ENCODE measurements at places on chromosomes 1 and 21. TPM values are rescaled to one million over a fixed set of nuclear protein-coding genes. Genes with fewer than 3 reads are reported as not detected.

DNA sequence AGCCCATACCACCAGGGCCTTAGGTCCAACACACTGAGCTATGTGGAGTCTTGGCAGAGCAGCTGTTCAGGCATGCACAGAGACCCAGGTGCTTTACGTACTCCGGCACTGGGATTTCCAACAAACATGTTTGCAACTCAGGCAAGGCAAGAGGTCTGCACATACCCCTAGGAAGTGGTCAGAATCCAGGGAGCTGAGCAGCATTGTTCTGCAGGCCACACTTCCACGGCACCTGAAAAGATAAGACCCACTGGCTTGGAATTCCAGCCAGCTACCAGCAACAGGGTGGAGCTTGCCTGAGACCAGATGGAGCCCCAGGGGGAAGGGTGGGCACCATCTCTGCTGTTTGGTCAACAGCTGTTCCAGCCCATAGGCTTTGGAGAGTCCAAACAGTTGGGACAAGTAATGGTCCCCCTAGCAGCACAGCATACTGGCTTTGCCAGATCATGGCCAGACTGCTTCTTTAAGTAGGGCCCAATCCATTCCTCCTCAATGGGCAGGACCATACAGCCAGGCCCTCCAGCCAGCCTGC lies 51.7 kb upstream of the LRRC8B start:
- no peak for DNase-seq

- no peak for DNase-seq
These were observed 195.8 kb downstream of the TPR start for GRCh38 chr1:186179231-186179630.

- no peak for DNase-seq
These were observed 137.8 kb downstream of the LMX1A start for GRCh38 chr1:165218731-165219130.

DNA sequence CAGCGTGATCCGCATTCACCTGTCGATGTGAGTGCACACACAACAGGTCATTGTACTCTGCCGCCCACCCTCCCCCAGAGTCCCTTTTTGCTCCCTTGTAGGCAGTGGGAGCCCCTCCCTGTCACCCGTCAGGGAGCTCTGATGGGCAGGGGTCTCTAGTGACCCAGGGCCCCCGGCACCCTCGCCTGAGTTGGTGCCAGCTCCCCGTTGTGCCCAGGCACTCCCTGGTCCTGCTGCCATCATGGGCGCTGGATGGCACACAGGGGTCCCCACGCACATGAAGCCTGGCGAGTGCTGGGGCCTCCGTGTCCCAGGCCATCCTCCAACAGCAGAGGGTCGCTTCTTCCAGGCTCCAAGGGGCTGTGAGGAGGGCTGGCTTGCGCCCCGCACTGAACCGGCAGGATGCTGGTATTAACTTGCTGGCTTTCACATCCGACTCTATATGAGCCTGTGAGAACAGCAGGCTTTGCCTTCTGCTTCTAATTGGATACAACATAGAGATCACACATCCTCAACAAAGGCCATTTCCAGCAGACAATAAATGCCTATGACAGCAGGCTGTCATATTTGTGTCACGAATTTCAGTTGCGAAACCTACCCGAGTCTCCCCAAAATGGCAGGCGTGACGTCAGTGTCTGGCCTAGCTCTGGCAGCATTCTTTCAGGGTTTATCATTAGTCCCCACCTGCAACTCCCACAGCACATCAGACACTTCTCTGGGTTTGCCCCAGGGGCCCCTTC lies 35.4 kb downstream of the KIAA1614 start:
- no peak for DNase-seq

DNA sequence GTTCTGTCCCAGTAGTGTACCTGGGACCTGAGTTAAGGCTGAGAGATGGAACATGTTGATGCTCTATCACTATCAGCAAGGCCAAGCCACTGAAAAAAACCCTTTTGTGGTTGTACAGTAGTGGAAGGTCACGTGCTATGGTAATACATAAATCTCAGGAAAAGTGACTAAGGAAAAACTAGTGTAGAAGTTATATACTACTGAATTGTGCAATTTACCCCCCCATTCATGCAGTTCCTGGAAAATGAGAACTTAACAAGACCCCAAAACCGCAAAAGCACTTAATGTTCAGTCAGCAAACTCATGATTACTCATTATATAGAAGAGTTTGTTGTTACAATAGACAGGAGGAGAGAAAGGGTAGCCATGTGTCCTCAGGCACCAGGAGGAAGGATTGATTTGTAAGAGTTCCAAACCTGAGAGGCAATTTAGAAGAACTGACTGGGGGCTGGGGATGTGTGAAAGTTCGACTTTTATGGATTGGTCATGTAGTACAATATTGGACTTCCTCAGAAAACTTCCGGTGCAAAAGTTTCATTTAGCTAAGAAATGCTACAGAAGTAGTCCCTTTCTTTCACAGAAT lies 91.6 kb downstream of the RGL1 start:
- no peak for DNase-seq

- DNase-seq, result no peak
These were observed 83.8 kb downstream of the GON4L start for GRCh38 chr1:155773221-155773620.

DNA sequence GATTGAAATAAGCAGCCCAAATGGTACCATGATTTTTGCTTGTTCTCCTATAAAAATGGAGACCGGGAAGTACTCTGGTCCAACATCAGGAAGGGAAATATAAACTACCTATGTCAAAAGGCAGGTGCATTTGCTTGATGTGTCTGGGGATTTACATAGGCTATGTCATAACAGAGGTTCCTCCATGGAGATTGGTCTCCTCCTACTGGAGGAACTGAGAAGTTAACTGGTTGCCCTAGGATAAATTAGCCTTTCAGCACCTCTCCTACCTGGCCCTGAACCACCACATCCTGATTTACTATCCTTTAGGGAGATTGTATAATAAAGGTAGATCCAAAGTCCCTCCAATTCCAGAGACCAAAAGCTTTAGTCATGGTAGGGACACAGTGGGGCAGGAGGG lies 1109.3 kb upstream of the B3GALT2 start:
- DNase-seq, result no peak

DNA sequence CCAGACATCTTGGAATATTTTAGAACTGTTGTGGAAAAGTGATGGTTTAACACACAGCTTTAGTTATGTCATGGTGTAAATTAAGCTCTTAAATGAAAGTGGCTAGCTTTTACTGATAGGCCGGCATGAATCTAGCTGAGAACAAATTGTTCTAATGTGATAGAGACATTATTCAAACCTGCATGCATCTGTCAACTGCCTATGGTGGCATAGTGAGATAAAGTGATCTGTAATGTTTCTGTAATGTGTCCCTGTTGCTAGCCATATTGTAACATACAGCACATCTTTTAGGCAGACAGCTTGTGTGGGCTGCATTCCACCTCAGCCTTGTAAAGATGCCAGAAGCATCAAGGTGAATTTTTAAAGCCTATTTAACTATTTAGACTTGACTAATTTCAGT lies 16.0 kb downstream of the LRIG2 start:
- DNase-seq, result no peak

DNA sequence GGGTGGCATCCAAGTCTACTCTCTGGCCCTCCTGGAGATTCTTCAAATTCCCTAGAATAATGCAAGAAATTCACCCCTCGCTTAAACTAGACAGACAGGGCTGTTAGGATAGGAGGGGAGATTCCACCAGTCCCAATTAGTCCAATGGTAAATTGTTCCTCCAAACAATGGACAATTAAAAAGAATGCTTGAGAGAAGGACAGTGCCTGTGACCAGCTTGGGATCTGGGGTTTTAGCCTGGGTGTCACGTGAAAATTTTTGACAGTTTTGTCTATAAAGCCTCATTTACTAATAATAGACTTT lies 177.7 kb upstream of the RAB4A start:
- DNase-seq, result no peak

GRCh38 chr1:112935461-112936111 lies 20.4 kb downstream of the SLC16A1 start:
- DNase-seq, result no peak

- DNase-seq, result peak; percentile 59
These were observed 151.2 kb downstream of the DMRTA2 start for GRCh38 chr1:50271968-50272578.

GRCh38 chr1:203625628-203626019 lies 1.0 kb upstream of the ATP2B4 start:
- no peak for DNase-seq

- DNase-seq, result no peak
These were observed 37.2 kb upstream of the S1PR1 start for GRCh38 chr1:101199637-101199982.

Gene GSTM3
- 62.5 TPM for total RNA-seq

Gene LRRC41
- 56.5 TPM for total RNA-seq

DNA sequence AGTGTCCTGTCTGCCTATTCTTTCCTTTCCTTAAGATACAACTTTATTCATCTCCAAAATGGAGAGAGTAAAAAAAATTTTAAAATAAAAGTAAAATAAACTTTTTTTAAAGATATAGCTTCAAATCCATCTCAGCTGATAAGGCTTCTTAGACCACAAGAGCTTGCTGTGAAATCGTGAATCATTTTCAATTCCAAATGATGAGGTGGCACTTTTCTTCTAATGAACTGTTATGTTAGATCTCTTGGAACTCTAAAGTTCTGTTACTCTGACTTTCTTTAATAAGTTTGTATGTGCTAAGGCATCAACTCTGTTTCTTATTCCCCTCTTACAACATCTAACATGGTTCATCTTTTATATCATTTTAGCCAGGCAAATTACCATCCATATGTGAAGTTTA lies 4.5 kb downstream of the SH3GLB1 start:
- no peak for DNase-seq

- no peak for DNase-seq
These were observed 424.8 kb upstream of the PLXNA2 start for GRCh38 chr1:208668991-208669390.

Measured in dorsolateral prefrontal cortex (tissue), 122 donors.